A172 (cell line): ENCODE measurements at places on chromosomes 2 and 18.
A peak's percentile ranks its signal among the peaks of the same experiment; 100 is the strongest.

- no peak for DNase-seq
Observed at GRCh38 chr2:15844211-15844801, 96.0 kb upstream of the MYCN start.

- DNase-seq: peak; percentile 29
Observed at GRCh38 chr2:213152065-213152794, 818 bp upstream of the IKZF2 start.

GRCh38 chr2:182245963-182246362 is 180.9 kb downstream of the PDE1A start:
- DNase-seq: no peak

- no peak for DNase-seq
Observed at GRCh38 chr2:109062859-109063700, 65.9 kb upstream of the SH3RF3 start.

GRCh38 chr2:48600917-48601316 is 16.7 kb upstream of the GTF2A1L start:
- no peak for DNase-seq

GRCh38 chr2:105757433-105757832 is 12.7 kb downstream of the NCK2 start:
- DNase-seq: no peak

- DNase-seq: no peak
Observed at GRCh38 chr2:85854166-85854509, 34.7 kb downstream of the ST3GAL5 start.

DNA sequence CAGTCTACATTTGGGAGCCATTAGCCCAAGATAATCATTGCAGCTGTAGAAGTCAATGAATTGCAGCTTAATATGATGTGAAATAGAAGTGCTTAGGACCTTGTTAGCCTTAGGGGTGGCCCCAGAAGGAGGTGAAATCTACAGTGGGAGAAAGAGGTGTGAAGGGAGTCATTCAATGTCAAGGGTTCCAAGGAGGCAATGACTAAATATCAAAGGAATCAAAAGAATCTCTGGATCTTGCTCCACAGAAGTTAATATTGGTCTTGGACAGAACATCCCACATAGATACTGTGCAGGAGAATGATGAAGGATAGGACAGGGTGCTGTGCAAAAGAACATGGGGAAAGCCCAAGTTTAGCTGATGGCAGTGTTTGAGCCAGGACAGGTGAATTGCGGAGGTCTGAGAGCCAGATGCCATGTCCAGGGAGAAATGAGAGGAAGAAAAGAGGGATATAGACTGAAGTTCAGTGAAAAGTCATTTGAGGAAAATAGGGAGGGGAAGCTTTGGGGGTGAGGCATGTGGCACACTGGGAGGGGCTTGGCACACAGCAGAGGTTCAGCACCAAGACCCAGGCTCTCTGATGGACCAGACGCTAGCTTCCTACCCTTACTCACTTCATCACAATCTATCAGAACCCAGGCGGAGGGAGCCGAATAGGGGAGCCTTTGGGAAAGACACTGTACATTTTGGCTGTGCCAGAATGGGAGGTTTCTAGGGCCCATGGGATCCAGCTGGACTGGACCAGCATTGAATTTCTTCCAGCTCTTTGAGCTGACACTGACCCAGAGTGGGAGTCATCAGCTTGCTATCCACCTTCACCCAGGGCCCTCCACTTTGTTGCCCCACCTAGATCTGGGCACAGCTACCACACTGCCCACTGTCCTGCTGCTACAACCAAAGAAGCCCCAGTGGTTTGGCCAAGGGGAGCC is 2.2 kb downstream of the IL1F10 start:
- DNase-seq: peak; percentile 65

- DNase-seq: no peak
Observed at GRCh38 chr2:111191877-111192276, 71.2 kb downstream of the BCL2L11 start.

DNA sequence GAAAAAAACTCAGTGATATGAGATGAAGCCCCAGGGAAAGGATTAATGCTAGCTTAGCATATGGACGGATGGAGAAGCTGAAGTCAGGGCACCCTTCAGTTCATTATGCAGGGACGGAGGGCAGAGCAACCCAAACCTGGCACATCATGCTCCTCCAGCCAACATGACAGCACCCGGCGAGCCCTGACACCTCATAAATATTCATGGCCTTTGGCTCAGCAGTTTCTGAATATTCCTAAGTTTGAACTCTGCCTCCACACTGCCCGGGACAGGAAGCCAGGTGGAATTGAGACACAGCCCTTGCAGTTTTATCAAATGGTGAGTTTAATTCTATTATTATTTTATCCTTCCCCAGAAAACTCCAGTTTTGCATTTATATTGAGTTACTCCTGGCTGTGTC is 87.3 kb upstream of the SH3BP4 start:
- DNase-seq: no peak

- DNase-seq: no peak
Observed at GRCh38 chr2:216740557-216741222, 45.3 kb upstream of the IGFBP5 start.

- no peak for DNase-seq
Observed at GRCh38 chr2:20172273-20173055, 52.5 kb downstream of the SDC1 start.

GRCh38 chr2:239259173-239259572 is 141.6 kb downstream of the HDAC4 start:
- no peak for DNase-seq

DNA sequence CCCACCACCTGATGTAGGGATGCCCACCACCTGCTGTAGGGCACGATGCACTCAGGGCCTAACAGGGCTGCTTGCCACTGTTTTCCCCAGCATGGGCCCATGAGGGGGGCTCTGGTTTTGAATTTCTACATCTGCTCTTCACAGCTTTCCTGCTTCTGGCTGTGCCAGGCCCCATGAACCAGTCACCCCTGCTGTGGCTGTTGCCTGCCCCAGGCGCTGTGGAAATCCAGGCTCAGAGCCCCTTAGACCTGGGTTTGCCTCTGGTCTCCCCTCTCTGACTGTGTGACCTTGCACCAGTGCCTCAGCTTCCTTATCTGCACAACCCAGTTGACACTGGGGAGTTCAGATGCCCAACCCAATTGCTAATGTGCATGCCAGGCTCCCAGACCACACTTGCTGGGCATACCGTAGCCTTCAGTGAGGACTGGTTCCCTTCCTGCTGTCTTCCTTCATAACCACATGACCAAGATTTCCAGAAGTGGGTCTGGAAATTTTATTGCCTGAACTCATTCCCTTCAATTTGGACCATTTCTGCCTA is 6.0 kb upstream of the MLPH start:
- DNase-seq: no peak

DNA sequence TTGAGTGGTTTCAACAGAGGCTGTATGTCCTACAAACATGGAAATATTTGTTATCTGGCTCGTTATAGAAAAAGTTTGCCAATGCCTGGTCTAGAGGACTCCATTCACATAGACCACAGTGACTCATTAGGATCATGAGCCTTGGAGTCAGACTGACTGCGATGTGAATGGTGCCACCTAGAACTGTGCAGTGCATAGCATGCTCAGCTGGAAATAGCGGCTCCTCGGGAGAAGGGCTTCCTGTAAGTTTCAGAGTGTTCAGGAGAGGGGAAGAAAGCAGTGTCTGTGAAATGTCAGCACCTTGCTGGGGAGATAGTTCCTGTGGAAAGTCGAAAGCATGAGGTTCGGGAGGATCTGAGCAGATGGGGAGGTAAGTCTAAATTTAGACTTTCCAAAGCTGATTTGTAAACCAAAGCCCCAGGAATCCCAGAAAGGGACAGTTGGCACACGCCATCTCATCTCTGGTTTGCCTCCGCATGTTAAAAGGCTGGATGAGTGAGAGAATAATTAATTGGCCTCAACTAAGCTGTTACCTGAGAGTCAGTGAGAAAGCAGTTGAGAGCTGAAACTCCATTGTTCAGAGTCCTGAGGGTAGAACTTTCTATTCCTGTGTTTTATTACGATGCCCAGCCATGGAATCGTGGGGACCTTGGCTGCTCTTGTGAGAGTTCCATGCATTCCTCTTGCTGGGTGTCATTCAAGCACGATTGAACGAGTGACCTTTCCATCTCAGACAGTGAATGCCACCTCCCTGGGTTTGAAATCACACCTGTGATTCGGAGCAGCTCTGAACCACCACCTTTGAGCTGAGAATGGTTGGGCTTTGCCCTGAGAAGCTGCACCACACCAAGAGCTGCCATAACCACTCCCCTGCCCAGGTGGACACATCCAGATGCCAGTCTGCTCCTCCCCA is 99.5 kb downstream of the MAPK4 start:
- DNase-seq: peak; percentile 67

- no peak for DNase-seq
Observed at GRCh38 chr2:36528766-36529392, 69.1 kb downstream of the FEZ2 start.

DNA sequence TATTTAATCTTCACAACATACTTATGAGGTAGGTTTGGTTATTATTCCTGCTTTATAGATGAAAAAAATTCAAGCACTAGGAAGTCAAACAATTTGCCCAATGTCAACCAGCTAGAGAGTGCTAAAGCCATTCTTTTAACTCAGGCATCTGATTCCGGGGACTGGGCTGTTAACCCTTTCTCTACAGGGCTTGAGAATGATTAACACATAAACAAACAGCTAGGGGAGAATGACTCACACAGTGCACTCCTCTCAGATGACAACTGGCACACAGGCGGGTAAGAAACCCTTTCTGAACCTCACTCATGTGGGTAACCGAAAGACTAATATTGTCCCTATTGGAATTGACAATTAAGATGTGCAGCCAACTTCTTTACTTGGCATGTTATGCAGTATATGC is 86.3 kb upstream of the FSHR start:
- DNase-seq: no peak

DNA sequence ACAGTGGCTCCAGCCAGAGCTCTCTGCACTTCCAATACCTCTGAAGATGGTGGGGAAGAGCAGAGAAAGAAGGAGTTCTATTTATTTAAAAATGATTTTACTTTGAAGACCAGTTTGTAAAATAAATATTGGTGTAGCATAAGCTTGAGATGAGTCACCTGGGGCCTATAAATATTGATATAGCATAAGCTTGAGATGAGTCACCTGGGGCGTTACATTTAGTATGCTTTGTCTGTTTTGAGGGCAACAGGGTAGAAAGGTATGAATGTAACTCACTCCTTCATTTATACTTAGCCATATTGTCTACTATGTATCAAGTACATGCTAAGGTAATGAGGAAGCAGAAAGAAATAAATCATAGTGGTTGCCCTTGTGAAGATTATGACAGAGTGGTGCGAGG is 7.7 kb upstream of the SULT1C4 start:
- no peak for DNase-seq

DNA sequence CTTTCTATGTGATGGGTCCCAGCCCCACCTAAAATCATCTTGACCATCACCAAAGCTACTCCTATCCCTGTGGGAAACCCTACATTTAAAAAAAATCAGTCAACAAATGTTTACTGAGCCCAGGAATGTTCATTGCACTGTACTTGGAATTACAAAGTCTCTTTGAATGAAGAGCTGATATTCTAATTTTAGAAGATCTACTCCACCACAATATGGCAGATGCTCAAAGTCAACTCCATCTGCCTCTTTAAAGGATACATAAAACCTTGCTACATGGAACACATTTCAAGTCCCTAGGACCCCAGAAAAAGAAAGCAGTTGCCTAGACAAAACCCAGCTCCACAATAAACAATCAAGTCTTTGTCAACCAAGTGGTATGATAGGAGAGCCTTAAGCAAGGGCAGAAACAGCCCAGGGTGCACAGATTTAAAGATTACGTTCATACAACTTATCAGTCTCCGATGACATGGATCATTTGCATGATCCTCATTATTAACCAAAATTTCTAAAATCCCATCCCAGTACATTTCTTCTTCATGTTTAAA is 234.3 kb upstream of the ACVR2A start:
- no peak for DNase-seq

DNA sequence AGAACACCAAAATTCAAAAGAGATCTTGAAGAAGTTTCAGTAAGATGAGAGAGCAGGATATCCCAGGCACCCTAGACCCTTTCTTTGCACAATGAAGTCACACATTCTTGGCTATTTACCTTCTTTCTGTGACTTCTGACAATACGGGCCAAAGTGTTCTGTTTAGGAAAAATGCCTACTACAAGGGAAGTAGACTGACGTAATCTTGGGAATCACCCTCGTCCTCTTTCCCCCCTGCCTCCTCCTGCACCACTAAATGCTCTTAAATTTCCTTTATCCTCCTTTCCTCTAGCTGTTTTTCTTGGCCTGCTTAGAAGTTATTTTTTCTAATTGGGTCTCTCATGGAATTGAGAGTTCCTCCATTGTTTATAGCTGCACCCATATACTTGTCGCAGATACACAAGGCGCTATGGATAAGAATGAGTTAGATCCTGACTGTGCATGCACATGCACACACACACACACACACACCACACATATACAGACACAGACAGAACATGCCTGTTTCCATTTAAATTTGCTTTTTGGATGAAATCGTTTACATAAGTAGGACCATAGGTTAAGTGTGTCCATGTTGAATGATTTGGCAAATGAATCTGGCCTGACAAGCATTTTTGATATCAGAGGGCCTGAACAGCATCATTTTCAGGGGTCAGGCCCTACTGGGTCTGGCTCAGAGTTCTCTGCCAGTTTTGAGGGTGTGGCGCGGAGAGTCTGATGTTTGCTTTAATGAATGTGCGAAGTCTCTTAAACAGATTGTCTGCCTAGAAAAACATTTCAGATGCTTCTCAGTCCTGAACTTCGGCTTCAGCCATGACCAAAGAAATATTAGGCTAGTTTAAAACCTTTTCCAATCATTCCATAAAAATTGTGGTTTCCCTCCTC is 131.9 kb upstream of the NT5C1B start:
- DNase-seq: peak; percentile 5

- peak; percentile 26 for DNase-seq
Observed at GRCh38 chr2:82234283-82234874, 1929.8 kb upstream of the LRRTM1 start.
